ENCODE measurements at places on chromosomes 5 and 9.
A peak's percentile ranks its signal among the peaks of the same experiment; 100 is the strongest.

DNA sequence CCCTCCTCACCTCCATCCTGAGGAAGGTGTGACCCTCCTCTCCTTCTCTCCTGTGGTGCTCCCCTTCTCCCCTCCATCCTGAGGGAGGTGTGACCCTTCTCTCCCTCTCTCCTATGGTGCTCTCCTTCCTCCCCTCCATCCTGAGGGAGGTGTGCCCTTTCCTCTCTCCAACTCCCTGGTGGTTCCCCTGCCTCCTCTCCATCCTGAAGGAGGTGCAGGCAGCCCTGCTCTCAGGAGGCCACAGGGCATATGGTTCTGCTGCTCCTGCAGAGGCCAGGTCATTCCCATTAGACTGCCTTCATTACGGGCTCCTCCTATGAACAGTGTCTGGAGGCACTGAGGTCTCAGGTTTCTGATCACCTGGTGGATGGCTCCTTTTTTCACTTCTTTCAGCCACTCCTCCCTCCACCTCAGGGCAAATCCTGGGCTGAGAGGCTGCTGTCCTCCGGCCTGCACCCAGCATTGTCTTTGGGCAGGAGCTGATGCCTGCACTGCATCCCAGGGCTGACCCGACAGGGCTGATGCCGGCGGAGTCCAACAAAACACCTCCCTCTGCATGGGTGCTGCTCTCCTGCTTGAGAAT is 197.1 kb downstream of the MED10 start:
- no peaks in the 10 kb centered on the region for H3K4me1 ChIP-seq
- H3K27ac ChIP-seq: no peak overlapping the region
- H3K27me3 ChIP-seq: no peaks in the 10 kb centered on the region
- no peaks in the 10 kb centered on the region for H3K36me3 ChIP-seq

- H3K27me3 ChIP-seq: no peaks in the 10 kb centered on the region
- H3K27ac ChIP-seq: no peak overlapping the region
- H3K36me3 ChIP-seq: no peaks in the 10 kb centered on the region
- H3K4me1 ChIP-seq: no peaks in the 10 kb centered on the region
- no peak overlapping the region for H3K4me3 ChIP-seq
- DNase-seq: no peak
Observed at GRCh38 chr9:2583308-2584013, 38.1 kb upstream of the VLDLR start.

DNA sequence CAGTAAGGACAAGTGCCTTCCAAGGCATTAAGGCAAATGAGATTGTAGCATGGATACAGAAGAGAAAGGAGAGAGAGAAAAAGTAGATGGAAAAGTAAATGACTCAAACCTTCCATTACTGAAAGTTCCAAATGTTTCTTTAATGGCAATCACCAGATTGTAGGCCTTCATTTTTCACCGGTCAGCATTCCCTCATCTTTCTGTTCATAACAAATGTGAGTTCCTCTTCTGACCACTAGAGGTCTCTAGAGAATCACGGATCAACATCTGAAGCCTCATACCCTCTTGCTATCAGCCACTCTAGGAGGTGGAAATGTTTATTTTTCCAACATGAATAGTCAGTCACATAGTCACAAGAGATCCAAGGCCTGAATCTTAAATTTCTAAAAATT is 73.6 kb upstream of the RPS23 start:
- H3K4me1 ChIP-seq: peaks cover 10% of the 10 kb centered on the region
- H3K27me3 ChIP-seq: no peaks in the 10 kb centered on the region
- peak; percentile 75 for DNase-seq
- no peaks in the 10 kb centered on the region for H3K36me3 ChIP-seq
- peak overlapping the region; percentile 25 for H3K27ac ChIP-seq
- H3K4me3 ChIP-seq: no peak overlapping the region

- no peak overlapping the region for H3K27ac ChIP-seq
- no peaks in the 10 kb centered on the region for H3K4me1 ChIP-seq
- no peaks in the 10 kb centered on the region for H3K27me3 ChIP-seq
- no peaks in the 10 kb centered on the region for H3K36me3 ChIP-seq
Observed at GRCh38 chr5:81922854-81923279, 49.0 kb upstream of the ATG10 start.

- no peaks in the 10 kb centered on the region for H3K27me3 ChIP-seq
- H3K27ac ChIP-seq: peak overlapping the region; percentile 25
- no peak for DNase-seq
- H3K4me1 ChIP-seq: no peaks in the 10 kb centered on the region
Observed at GRCh38 chr5:132971483-132972435, 8.3 kb upstream of the AFF4 start.

DNA sequence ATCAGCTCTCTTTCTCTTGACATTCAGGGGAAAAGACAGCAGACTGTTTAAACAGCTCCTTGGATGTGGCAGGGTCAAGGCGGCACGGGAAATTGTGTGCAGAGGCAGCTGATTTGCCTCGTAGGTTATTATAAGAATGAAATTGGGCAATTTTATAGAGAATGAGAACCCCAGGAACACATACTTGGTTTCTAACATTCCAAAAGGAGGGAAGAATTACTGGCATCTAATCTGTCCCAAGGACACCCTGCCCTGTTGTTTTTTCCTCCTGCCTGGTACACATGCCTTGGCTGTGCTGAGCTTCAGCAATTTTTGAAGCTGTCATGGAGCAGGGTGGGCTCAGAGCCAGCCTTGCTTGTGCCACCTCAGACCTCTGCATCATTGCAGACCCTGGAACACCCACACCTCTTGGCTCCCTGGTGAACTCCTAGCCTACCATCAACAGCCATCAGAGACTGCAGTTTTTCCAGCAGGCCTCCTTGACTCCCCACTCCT is 143.6 kb downstream of the BOD1 start:
- H3K4me3 ChIP-seq: no peak overlapping the region
- H3K27ac ChIP-seq: peak overlapping the region; percentile 55
- DNase-seq: no peak
- H3K4me1 ChIP-seq: no peaks in the 10 kb centered on the region
- H3K36me3 ChIP-seq: no peaks in the 10 kb centered on the region

GRCh38 chr9:107547772-107548297 is 58.3 kb upstream of the KLF4 start:
- peaks cover 6% of the 10 kb centered on the region for H3K4me1 ChIP-seq
- H3K36me3 ChIP-seq: no peaks in the 10 kb centered on the region
- DNase-seq: no peak
- H3K27ac ChIP-seq: peak overlapping the region; percentile 49

- H3K27me3 ChIP-seq: no peaks in the 10 kb centered on the region
- H3K36me3 ChIP-seq: no peaks in the 10 kb centered on the region
- no peak for DNase-seq
- no peak overlapping the region for H3K27ac ChIP-seq
- H3K4me1 ChIP-seq: peaks cover 7% of the 10 kb centered on the region
Observed at GRCh38 chr9:13487936-13488335, 208.4 kb upstream of the MPDZ start.

DNA sequence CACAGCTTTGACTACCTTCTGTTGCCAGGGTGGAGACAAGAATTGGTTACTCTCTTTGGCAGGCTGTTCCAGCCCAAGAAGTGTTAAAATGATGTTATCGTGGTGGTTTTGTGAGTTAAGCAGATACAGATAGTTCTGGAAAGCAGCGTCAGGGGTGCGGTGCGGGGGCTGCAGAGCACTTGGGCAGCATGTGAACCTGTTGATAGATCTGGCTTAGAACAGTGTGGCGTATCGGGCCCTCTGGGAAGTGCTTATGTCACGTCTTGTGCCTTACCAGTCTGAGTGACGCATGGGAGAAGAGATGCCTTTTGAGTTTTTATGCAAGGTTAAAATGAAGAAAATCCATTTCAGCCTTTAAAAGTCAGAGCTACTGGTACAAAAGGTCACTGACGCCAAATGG is 152.5 kb downstream of the PRKACG start:
- no peak overlapping the region for H3K4me3 ChIP-seq
- no peak for DNase-seq
- no peak overlapping the region for H3K27ac ChIP-seq
- no peaks in the 10 kb centered on the region for H3K36me3 ChIP-seq

GRCh38 chr9:122058051-122058450 is 35.1 kb downstream of the TTLL11 start:
- no peak overlapping the region for H3K27ac ChIP-seq
- no peak overlapping the region for H3K4me3 ChIP-seq
- H3K4me1 ChIP-seq: no peaks in the 10 kb centered on the region
- DNase-seq: no peak
- H3K27me3 ChIP-seq: no peaks in the 10 kb centered on the region

Data from hepatocyte (in vitro differentiated cells).